ENCODE measurements at places on chromosomes 2 and 18.

GRCh38 chr2:148039783-148040182 lies 18.9 kb downstream of the MBD5 start:
- no peak for DNase-seq

GRCh38 chr2:218282173-218282991 lies 9.9 kb downstream of the TMBIM1 start:
- DNase-seq = no peak

DNA sequence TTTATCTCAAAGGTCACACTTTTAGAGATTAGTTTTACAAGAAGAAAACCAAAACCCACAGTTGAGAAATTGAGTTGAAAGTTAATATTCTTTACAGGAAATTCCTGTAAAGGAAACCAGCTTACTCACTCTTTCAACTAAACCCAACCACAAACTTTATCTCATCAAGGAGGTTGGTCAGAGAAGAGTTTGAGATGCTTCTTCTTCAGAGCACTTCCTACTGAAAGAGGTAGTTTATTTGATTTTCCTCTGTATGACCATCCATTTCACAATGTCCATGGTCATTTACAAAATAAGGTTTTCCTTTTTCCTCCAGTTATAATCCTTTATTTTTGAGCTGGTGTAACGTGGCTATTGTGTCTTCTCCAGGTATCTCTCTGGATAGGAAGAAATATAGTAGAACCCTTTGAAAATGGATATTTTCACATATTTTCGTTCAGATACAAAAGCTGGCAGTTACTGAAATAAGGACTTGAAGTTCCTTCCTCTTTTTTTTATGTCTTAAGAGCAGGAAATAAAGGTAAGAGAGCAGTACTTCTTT lies 4.5 kb upstream of the IL18RAP start:
- DNase-seq = no peak

DNA sequence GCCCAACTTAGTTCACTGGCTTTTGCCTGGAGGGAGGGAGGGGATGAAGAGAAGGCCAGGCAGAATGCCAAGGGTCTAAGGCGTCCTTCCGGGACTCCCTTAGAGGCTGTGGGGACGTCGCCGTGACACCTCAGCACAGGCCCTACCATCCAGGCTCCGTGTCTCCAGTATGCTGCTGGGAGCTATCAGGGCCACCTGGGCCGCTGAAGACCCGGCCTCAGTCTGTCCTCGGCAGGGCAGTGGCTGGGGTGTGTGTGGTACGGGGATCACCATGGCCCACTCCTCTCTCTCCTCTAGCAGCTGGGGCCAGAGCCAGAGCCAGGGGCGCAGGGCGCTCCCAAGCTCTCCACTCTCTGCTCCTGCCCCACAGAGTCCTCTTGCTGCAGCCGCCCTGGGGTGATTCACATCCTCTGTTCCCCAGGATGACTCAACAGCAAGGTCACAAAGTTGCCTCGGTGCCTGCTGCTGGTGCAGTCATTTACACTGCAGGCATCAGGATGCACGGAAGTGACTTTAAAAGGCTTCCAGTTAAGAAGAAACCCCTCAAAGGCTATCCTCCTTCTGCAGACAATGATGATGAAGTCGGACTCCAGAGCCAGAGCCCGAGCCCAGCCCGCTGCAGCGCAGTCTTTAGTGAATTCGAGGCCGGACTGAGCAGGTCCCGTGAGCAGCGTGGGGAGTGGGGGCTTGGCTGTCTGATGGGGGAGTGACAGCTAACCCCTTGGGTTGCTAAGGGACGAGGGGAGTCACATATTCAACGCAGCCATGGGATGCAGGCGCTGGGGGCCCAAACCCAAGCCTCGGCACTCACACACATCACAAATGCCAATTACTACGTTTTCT lies 31.9 kb downstream of the SNORC start:
- no peak for DNase-seq

DNA sequence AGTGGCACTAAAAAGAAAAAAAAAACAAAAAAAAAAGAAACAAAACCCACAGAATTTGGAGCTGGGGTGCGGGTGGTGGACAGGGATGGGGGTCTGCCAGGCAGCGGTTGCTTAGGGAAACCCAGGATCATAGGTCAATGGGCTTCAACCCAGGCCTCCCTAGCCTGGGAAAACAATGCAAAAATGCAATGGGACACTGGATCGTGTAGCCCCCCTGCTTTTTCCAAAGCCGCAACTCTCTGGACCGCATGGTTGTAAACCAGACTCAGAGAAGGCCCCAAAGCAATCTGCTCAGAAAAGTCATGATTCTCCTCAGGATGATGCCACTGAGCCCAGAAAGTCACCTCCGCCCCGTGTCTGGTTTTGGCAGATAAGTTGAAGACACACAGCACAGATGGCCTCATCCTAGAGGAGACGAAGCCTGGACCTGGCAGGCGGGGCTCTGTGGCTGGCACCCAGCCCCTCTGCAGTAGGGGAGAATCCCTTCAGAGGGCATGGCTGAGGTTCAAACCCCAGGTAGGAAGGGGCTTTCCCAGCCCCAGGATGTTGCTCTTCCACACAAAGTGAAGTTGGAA lies 5.1 kb downstream of the DLX2 start:
- no peak for DNase-seq

DNA sequence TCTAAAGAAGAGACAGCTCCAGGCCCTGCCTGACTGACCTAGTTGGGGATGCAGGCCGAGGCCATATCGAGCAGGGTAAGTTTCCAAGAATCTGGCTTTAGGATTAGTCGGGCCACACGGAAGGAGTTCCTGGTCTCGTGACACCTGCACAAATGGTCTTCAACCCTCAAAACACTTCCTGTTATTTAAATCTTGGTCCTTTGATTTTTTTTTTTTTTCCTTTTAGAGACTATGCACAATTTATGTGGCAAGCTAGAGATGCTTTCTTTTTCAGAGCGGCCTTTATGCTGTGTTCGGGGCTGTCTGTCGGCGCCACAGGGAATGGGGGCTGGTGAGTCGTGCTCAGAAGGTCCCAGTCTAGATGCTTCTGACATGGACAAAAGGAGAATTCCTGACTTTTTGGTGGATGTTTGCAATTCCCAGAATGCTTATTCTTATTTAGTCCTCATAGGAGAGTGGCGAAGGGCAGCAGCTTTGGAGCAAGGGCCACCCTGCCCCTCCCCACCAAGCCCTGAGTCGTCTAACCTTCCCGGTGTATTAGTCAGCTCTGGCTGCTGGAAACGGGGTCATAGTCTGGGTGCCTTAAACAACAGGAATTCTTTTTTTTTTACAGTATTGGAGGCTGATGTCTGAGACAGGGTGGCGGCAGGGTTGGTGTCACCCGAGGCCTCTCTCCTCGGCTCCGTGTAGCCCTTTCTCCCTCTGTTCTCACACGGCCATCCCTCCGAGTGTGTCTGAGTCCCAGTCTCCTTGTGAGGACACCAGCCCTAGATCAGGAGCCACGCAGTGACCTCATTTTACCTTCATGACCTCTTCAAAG lies 27.4 kb downstream of the HPCAL1 start:
- DNase-seq = no peak

- no peak for DNase-seq
Observed at GRCh38 chr2:239381709-239382134, 19.1 kb downstream of the HDAC4 start.

- DNase-seq = no peak
Observed at GRCh38 chr2:80169811-80170594, 134.5 kb downstream of the LRRTM1 start.

DNA sequence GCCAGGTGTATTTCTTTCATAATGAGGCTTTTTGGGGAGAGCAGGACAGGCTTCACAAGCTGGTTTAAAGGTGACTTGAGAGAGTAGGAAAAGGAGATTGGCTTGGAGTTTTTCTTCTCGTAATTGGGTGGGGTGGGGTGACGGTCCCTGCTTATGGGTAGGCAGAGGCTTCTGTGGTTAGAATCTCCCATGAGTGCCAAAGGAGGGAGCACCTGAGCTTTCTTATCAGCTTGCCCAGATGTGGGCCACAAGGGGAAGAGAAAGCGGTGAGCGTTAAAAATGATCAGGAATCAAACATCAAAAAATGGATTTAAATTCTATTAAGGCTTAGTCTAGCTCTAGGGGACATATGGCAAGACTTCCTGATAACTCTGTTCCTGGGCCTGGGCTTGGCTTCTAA lies 9.7 kb upstream of the PNPT1 start:
- DNase-seq = no peak

DNA sequence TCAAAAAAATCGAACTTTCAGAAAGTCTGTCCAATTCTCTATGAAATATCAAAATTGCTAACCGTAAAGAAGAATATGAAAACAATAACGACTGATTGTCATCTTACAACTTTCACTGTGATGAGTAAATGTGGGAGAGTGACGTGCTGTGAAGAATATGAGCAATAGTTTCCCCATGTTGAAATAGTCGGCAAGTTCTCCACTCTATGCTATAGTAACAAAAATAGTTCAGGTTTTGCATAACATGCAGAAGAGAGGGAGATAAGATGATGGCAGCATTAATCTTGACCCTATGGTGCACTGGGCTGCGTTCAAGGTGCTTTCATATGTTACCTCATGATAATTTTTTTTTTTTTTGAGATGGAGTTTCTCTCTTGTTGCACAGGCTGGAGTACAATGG lies 196.8 kb upstream of the CYRIA start:
- DNase-seq = no peak

GRCh38 chr2:185919155-185919554 lies 180.6 kb downstream of the FSIP2 start:
- no peak for DNase-seq

DNA sequence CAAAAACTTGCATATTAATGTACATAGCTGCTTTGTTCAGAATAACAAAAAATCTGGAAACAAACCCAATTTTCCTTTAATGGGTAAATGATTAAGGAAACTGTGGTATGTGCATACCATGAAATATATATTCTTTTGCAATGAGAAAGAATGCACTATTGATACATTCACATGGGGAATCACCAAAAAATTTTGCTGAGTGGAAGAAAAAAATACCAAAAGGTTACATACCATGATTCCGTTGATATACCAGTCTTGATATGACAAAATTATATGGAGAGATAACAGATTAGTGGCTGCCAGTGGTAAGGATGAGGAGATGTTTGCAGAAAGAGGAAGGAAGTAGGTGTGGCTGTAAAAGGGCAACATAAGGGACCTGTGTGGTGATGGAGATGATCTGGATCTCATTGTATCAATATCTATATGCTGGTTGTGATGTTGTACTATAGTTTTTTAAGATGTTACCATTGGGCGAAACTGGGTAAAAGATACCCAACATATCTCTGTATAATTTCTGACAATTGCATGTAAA lies 54.6 kb upstream of the BCL2L11 start:
- DNase-seq = no peak

- DNase-seq = no peak
Observed at GRCh38 chr2:26623541-26624495, 17.3 kb downstream of the CIB4 start.

- no peak for DNase-seq
Observed at GRCh38 chr18:44153981-44154380, 526.7 kb upstream of the SETBP1 start.

- no peak for DNase-seq
Observed at GRCh38 chr2:6644261-6644660, 221.4 kb downstream of the CMPK2 start.

GRCh38 chr2:10448576-10449485 lies 704 bp upstream of the ODC1 start:
- DNase-seq = peak; percentile 88

DNA sequence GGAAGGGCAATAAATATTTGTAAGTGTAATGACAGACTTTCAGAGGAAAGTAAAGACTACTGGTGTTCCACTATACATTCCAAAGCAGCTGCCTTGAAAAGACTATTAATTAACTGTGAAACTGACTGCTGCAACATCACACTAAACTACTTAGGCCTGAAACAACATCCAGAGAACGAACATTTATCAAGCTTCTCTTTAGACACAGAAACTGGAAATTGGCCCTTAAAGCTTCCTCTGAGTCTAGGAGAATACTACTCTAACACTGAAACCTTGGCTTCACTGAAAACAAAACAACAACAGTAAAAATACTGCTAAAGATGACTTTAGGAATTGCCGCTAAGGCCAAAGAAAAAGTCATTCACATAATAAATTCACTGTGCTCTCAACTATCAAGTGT lies 74.6 kb downstream of the ESCO1 start:
- DNase-seq = no peak

GRCh38 chr2:134593519-134593918 lies 125.3 kb downstream of the TMEM163 start:
- DNase-seq = no peak

DNA sequence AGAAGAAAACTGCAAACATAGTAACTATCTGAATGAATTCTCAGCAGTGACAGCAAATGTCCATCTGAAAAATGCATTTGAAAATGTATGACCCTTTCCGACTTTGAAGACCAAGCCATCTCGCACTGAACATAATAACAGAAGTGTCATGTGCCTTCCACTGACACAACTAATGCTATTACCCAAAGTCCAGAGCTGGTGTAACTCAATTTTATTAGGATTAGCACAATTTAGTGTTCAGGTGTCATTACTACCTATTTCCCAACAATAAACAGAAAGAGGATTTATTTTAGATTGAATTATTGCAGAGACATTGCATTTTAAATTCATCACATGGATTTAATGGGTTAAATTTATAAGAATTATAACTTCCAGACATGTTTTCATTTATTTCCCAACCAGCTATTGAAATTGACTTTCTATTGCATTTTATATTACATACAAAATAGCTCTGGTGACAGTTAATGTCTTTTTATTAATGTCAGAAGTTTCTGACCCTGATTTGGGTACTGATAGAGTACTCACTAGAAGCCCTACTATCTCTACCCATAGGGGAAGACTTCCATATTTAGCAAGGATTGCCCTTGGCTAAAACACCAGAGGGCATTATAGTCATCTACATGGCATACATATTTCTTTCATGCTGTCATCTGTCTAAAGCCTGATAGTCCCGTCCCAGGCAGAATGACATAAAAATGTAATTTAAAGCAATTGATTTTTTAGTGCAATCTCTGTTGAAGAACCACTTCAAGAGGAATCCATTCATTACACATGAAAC lies 7.0 kb upstream of the STK39 start:
- DNase-seq = no peak

DNA sequence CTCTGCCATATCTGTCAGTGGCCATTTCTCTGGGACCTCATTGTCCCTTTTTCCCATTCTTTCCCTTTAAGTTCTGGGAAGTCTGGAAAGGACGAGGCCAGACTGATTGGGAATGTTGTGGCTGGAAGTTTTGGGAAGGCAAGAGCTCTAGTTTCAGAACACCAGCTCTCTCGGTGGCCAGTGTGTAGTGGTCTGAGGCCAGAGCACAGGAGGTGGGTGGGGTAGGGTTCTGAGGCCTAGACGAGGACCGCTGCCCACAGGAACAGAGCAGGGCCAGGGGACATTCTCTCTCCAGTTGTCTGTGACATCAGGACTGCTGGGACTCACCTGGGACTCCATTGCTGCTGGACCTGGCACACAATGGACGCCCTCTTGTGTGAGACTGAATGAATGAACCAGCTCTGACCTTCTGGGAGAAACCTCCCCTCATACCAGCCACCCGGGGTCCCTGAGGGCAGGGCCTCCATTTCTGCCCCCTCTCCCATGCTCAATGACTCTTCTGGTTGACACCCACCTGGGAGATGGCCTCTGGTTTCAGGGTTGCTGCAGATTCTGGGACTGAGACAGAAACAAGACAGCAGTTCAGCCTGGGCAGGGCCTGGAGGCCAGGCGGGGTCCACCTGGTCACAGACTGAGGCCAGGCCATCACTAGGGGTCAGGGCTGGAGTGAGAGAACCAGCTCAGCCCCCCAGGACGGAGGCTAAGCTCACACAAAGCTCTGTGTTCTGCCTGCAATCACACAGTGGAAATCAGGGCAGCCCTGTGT lies 8.4 kb upstream of the NPPC start:
- DNase-seq = no peak

Measured in stimulated activated CD4-positive, alpha-beta T cell treated with anti-CD3 and anti-CD28 coated beads, TNF-alpha, amount 100 ng/mL, for 4 hours (primary cell).